Bronchial smooth muscle cell (primary cell): ENCODE measurements at places on chromosomes 16 and 17. TPM values are rescaled to one million over a fixed set of nuclear protein-coding genes. Genes with fewer than 3 reads are reported as not detected.

The UTS2R gene
- not detected in 2 replicates for total RNA-seq

The ITGB4 gene
- total RNA-seq: under 0.01 and 0.60 TPM in 2 replicates

The CDR2L gene
- total RNA-seq: 5.5 and 6.4 TPM in 2 replicates

The PRKAR1A gene
- total RNA-seq: 350 and 543 TPM in 2 replicates

The TBC1D3E gene
- total RNA-seq: not detected in 2 replicates

The SCNN1B gene
- total RNA-seq: not detected in 2 replicates

The DHRS7C gene
- total RNA-seq: not detected in 2 replicates

The NPB gene
- 0.26 and 0.63 TPM in 2 replicates for total RNA-seq

The SMIM36 gene
- total RNA-seq: not detected in 2 replicates

The DOC2A gene
- 0.16 and 0.34 TPM in 2 replicates for total RNA-seq

The PPM1D gene
- total RNA-seq: 9.5 and 13.1 TPM in 2 replicates

The ZDHHC1 gene
- total RNA-seq: 5.3 and 5.7 TPM in 2 replicates

The SERPINF2 gene
- total RNA-seq: 0.17 TPM in 1 of 2 replicates, not detected in the other
